ENCODE measurements at places on chromosomes 4 and X. TPM values are rescaled to one million over a fixed set of nuclear protein-coding genes. Genes with fewer than 3 reads are reported as not detected.

GRCh38 chrX:80807606-80807991, 2.1 kb downstream of the BRWD3 start:
- H3K4me1 ChIP-seq, result no peaks in the 10 kb centered on the region
- DNase-seq, result no peak
- H3K36me3 ChIP-seq, result peaks cover 6% of the 10 kb centered on the region
- peak overlapping the region; percentile 85 for H3K4me3 ChIP-seq
- H3K27me3 ChIP-seq, result no peaks in the 10 kb centered on the region

- H3K4me1 ChIP-seq, result peaks cover 16% of the 10 kb centered on the region
- H3K27ac ChIP-seq, result peak overlapping the region; percentile 69
- H3K36me3 ChIP-seq, result no peaks in the 10 kb centered on the region
- H3K4me3 ChIP-seq, result peak overlapping the region; percentile 68
- H3K27me3 ChIP-seq, result no peaks in the 10 kb centered on the region
- DNase-seq, result peak; percentile 63
Measured at GRCh38 chr4:44916411-44916810, 190.1 kb upstream of the GNPDA2 start.

GRCh38 chr4:160562661-160563060, 1459.8 kb downstream of the RAPGEF2 start:
- H3K27ac ChIP-seq, result no peak overlapping the region
- H3K36me3 ChIP-seq, result no peaks in the 10 kb centered on the region
- H3K4me3 ChIP-seq, result no peak overlapping the region
- no peaks in the 10 kb centered on the region for H3K4me1 ChIP-seq
- no peaks in the 10 kb centered on the region for H3K27me3 ChIP-seq
- no peak for DNase-seq

DNA sequence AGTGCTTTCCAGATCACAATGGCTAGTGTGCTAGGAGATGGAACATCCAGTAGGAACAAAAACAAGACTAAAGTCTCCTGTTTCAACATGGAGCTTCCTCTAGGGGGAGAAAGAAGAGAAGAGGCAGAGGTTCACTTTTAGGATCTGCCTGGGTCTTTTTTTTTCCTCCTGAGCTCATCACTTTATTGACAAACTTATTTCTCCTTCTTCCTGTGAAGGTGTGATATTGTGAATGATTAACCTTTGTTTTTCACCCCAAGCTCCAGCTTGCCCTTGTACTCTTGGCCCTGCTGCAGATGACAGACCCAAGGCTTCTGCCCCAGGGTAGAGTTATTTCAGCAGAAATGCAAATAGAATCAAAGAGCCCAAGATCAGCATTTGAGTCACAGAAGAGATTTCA, 13.5 kb downstream of the PAGE4 start:
- no peaks in the 10 kb centered on the region for H3K36me3 ChIP-seq
- DNase-seq, result no peak
- no peak overlapping the region for H3K4me3 ChIP-seq
- H3K27me3 ChIP-seq, result peaks cover 29% of the 10 kb centered on the region

SPON2 gene
- 0.64 TPM for total RNA-seq

GRCh38 chr4:18021470-18021719, 160 bp downstream of the LCORL start:
- no peaks in the 10 kb centered on the region for H3K36me3 ChIP-seq
- peaks cover 14% of the 10 kb centered on the region for H3K4me1 ChIP-seq
- H3K27ac ChIP-seq, result peak overlapping the region; percentile 49
- peak overlapping the region; percentile 98 for H3K4me3 ChIP-seq
- DNase-seq, result no peak
- H3K27me3 ChIP-seq, result no peaks in the 10 kb centered on the region

DNA sequence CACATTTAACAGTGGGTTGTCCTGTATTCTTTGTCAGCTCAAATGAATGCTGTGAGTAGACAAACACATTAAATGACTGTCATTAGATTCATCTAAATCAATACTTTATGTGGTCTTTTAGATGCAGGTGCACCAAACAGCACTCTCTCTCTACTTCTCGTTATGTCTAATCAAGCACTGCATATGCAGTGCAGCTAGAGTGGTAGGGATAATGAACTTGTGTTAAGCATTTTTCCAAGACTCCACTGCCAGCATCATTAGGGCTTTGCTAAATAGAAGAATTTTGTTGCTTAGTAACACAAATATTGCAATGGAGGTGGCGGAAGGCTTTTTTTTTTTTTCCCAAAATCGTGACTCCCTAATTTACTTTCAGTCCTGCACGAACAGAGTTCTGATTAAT, 447.0 kb upstream of the GALNT7 start:
- DNase-seq, result no peak
- H3K36me3 ChIP-seq, result no peaks in the 10 kb centered on the region
- no peak overlapping the region for H3K27ac ChIP-seq
- peaks cover 22% of the 10 kb centered on the region for H3K27me3 ChIP-seq

GRCh38 chrX:70769659-70770227, 138.8 kb downstream of the TEX11 start:
- H3K27ac ChIP-seq, result no peak overlapping the region
- no peak overlapping the region for H3K4me3 ChIP-seq
- no peaks in the 10 kb centered on the region for H3K4me1 ChIP-seq
- H3K36me3 ChIP-seq, result no peaks in the 10 kb centered on the region
- peak; percentile 16 for DNase-seq

LRPAP1 gene
- total RNA-seq, result 96.2 TPM

GRCh38 chr4:83381173-83381572, 46.5 kb upstream of the HPSE start:
- H3K36me3 ChIP-seq, result no peaks in the 10 kb centered on the region
- no peak for DNase-seq
- H3K4me1 ChIP-seq, result no peaks in the 10 kb centered on the region
- no peak overlapping the region for H3K4me3 ChIP-seq
- no peaks in the 10 kb centered on the region for H3K27me3 ChIP-seq

DNA sequence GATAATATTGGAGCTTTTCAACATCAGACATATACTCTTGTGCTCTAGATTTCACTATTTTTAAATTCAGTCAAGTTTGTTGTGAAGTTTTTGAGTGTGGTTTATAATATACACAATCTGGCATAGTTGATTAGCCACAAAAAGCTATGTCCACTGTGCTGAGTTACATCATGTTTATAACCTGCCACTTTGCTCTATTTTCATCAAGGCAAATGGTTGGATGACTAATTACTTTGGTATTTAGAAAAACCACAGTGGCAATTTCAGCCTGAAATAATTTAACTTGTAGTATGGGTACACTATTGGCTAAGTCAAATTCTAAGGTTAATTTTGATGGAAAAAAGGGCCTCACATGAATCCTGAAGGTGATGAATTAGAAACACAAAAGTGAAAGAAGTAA, 262.6 kb downstream of the C4orf33 start:
- no peak overlapping the region for H3K27ac ChIP-seq
- peak; percentile 80 for DNase-seq
- H3K4me3 ChIP-seq, result no peak overlapping the region
- H3K36me3 ChIP-seq, result no peaks in the 10 kb centered on the region
- peaks cover 12% of the 10 kb centered on the region for H3K4me1 ChIP-seq
